ENCODE measurements at places on chromosomes 5 and 9.

- DNase-seq = no peak
Observed at GRCh38 chr5:43096916-43097315, 23.8 kb upstream of the ZNF131 start.

DNA sequence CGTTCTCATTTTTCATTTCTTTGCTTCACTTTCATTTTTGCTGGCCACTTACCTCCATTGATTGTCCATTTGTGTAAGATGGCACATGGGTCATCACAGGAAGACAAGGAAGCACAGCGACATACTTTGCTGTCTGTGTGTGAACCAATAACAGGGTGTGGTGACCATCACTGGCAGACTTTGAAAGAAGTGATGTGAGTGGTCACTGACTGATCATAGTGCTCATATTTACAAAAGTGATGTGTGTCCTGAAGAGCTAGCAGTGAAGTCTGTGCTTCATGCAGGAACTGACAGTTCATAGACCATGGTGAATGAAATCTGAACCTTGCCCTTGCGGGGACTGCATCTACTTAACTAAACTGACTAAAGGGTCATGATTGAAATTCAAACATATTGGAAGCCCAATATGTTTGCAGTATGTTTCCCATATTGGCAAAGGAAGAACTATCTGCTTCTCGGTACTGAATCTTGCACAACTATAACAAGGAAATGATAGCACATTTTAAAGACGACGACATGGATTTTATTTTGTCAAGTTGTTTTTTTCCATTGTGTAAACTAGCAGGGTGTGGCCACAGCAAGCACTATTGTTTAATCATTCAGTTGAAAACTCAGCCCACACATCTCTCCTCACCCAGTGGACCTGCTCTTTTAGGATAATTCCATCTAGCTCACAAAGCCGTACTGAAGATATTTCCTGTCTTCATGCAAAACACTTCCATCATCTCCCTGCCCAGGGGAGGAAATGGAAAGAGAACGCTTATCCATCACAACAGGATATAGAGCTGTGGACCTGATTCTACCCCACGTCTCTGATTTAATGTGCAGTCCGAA is 232.0 kb upstream of the ANKRD55 start:
- DNase-seq = no peak

- no peak for DNase-seq
Observed at GRCh38 chr9:94612071-94612470, 18.4 kb upstream of the FBP2 start.

DNA sequence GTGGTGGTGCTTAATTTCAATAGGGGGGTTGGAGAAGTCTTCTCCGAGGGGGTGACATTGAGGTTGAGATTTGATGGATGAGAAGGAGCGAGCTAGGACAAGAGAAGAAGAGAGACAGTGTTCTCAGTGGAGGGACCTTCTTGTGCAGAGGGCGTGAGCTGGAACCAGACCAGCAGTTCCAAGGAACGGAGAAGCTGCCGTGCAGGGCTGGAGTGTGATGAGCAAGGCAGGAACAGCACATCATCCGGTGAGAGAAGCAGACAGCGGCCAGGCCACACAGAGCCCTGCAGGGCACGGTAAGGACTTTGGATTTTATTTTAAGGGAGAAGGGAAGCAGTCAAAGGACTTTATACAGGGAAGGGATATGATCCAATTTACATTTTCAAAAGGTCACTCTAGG is 206.9 kb downstream of the MELK start:
- DNase-seq = no peak

DNA sequence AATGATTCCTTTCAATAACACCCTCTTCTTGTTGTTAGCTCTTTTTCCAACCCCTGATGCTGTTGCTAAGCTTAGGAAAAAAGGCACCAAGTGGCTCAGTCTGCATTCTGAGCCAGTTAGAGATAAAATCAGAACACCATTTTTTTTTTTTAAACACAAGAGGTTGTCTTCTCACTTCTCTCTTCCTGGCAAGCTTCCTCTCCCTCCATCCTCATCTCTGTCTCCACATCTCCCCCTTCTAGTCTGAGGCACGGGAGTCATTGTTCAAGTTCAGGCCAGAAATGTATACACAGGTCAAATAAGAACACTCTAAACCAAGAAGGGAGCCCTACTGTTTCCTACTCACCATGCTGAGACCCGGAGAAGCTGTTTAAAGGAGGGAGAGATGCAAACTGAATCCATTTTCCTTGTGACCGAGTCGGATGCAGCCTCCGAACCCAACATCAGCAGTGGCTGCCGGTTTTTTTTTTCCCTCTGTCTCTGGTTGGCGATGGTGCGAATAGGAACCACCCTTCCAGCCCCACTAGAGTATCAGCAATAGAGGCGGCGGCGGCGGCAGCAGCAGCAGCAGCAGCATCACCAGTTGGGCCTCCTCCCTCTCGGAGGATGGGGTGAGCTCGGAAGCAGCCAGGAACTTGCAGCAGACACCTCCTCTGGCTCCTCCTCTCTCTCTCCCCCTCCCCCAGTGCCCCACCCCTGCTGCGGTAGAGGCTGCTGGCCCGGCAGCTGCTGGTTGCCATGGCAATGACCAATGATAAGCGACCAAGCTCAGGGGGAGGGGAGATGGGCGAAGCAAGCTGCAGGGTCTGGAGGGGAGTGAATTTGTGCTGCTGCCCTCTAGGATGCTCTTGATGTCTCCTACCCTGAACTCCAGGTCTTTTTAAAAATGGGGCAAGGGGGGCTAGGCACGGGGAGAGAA is at the start of gene JAKMIP2:
Gene JAKMIP2, minus strand, starts transcription at position 619 of the 919 bp plus-strand sequence. CDS start 110,922 bp downstream, outside the sequence.
- peak; percentile 94 for DNase-seq

DNA sequence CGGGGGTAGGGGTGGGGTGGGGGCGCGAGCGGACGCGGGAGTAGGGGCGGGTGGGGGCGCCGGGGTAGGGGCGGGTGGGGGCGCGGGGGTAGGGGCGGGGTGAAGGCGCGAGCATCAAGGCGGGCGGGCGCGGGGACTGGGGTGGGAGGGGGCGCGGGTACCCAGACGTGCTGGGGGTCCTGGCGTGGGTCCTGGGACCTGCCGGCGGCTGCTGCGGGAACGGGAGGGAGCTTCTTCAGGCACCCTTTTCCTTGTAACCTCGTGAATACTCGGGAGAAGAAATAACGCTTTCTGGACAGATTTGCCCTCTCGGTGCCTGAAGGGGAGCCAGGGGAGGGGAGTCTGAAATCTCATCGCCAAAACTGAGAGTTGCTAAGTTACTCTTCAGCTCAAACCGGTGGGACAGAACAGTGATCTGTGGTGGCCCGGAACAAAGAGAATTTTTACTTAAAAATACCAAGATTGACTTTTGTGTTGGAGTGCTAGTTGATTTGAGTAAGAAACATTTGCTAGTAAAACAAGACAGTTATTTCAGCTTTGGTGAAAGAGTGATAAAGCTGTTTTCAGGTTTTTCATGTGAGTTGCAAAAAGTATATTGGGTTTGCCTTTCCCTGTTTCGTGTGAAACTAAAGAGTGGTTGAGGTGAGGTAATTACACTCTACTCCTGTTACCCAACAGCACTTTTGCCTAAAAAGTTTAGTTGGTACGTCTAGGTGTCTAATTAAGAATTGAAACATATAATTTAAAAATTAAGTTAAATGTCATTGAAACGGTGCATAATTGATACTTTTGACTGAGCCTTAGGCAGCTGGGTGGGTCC is 643 bp downstream of the PLEKHG4B start:
- DNase-seq = no peak

- DNase-seq = no peak
Observed at GRCh38 chr9:26723486-26723885, 169.1 kb downstream of the CAAP1 start.

DNA sequence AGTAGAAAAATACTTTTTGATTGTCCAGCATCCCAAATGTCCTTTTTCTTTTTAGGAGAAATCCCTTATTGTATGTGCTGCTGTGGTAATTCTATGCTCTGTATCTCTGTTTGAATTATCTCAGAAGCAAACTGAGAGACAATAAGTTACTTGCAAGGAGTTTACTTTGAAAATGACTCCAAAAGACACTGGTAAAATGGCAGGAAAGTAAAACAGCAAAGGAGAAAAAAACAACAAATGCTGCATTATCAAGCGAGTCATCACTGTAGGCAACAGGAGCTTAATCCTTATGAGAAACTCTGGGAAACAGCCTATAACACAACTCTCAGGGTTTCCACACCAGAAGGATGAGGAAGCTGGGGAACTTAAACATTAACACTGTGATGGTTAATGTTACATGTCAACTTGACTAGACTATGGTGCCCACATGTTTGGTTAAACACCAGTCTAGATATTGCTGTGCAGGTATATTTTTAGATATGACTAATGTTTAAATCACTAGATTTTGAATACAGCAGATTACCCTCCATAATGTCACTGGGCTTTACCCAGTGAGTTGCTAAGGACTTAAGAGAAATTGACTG is 92.6 kb upstream of the GAS1 start:
- no peak for DNase-seq

GRCh38 chr5:56111404-56111781 is 116.6 kb upstream of the IL6ST start:
- DNase-seq = no peak

GRCh38 chr5:4023091-4023752 is 427.6 kb downstream of the IRX1 start:
- no peak for DNase-seq

DNA sequence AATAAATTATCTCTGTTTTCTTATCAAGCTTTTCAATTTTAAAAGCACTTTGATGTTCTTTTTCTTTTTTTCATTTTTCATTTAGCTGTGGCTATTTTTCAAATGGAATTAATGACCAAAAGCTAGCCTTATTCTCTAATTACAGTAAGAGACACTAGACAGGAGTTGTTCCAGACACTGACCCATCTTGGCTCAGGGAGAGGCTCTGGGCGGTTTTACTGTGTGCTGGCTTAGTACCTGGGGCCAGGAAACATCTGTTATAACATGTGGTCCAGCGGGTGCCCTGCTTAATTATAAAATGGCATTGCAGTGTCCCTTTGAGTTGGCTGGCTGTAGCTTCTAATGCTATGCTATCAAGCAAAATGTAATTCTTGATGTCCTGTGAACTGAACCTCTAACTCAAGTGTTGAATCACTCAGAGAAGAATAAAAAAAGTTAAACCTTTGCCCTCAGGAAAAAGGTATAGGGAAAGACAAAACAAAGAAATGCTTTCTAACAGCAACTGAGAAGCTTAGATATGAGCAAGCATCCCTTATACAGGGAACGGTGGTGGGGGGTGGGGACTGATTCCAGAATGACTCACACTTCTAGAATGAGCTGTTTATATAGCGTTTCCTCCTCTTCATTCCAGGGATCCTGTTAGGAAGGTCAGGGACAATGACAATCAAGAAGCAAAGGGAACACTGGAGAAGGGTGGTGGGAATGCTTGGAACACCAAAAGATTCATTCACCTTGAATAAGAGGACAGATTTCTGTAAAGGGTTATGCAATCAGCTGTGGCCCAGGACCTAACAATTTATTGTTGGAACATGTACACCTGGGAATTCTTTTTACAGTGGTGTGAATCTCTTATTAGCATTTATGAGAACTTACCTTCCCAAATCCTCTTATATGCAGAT is 58.7 kb upstream of the NFIB start:
- DNase-seq = no peak

DNA sequence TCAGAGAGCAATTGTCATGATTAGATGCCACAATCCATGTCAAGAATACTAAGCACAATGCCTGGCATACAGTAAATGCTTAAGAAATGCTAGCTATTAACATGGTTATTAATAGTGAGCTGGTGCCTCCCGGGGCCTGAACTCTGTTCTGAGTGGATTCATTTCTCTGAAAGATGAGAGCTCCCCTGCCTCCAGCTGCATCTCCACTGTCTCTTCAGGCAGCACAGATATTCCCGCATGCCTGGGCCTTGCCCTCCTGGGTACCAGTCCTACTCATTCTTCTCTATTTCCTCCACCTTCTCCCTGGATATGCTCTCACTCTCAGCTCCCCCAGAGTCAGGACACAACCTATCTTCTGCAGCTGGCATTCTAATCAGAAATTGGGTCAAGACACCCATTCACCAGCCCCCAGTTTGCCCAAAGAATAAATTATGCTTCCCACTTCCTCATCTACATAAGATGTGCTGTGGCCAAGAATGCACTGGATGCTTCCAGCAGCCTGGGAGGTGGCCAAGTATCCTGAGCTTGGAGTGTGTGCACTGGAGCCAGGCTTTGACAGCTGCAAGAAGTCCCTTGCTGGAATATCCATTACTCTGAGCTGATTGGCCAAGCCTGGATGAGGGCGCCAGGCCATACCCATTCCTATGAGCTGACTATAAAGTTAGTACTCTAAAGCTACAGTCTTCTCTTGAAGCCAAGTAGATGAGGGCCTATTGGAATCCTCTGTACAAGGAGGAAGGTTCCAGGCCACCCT is 669.0 kb downstream of the ACTL7B start:
- DNase-seq = no peak

- no peak for DNase-seq
Observed at GRCh38 chr9:112173489-112174221, 1.4 kb downstream of the SUSD1 start.

DNA sequence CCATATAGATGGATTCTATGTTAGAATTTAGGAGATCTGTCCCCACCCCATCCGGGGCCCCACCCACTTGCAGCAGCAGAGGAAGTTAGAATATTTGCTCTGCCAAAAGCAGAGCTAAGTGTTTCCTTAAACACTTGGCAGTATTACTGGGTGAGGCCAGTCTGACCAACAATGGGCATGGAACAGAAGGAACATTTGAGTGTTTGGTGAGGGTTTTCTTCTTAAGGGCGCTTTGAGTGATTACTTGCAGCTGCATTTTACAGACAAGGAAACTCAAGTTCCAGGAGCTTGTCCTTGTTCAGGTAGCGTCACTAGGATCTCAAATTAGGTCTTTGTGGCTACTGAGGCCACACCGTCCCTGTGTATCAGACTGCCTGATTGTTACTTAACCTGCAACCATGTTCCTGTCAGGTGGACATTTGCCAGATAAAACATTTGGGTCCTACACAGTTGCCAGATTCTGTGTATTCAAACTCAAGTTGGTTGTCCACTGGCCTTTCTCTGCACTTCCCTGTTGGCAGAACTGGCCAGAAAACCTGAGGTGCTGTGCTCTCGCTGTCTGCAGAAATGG is 59.3 kb downstream of the SLC46A2 start:
- DNase-seq = no peak

DNA sequence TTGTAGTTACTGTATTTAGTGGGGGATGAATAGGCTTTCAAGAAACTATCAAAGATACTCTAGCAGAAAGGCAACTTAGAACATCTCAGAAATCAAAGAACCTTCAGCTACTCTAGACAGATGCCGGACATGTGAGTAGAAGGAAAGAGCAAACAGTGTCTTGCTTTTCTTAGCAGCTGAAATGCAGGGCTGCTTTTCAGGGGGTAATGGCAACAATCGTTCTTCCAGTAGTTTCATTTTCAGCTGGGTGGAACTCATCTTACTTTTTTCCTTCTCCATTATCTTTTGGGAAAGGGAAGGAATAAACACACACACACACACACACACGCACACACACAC is 281.6 kb downstream of the CRB2 start:
- DNase-seq = no peak

GRCh38 chr5:74355041-74355824 is 285.3 kb downstream of the ENC1 start:
- DNase-seq = no peak

- no peak for DNase-seq
Observed at GRCh38 chr5:1498623-1499416, 24.9 kb downstream of the LPCAT1 start.

GRCh38 chr5:119368238-119368630 is 12.4 kb downstream of the TNFAIP8 start:
- DNase-seq = peak; percentile 82
